AG09309 (cell line): ENCODE measurements at places on chromosomes 4 and X.

- no peak for DNase-seq
Measured at GRCh38 chr4:94763500-94763899, 5.7 kb downstream of the BMPR1B start.

GRCh38 chrX:122546269-122546668 is 637.8 kb upstream of the GRIA3 start:
- no peak for DNase-seq

DNA sequence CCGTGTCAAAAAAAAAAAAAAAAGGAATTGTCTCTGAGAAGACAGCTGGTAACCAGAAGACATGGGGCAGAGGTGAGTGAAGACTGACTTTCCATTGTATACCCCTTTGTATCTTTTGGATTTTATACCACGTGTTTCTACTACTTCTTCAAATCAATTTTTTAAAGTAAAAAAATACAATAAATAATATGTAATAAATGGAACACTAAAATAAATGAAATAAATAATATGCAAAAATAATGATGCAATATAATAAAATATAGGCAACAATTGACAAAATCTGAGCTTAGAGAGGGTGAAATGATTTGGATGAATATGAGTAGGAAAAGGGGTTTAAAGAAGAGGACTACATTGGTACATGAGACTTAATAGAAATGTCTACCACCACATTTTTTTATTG is 155.8 kb downstream of the IL15 start:
- DNase-seq: no peak

GRCh38 chrX:5965406-5965805 is 263.3 kb downstream of the NLGN4X start:
- DNase-seq: no peak

DNA sequence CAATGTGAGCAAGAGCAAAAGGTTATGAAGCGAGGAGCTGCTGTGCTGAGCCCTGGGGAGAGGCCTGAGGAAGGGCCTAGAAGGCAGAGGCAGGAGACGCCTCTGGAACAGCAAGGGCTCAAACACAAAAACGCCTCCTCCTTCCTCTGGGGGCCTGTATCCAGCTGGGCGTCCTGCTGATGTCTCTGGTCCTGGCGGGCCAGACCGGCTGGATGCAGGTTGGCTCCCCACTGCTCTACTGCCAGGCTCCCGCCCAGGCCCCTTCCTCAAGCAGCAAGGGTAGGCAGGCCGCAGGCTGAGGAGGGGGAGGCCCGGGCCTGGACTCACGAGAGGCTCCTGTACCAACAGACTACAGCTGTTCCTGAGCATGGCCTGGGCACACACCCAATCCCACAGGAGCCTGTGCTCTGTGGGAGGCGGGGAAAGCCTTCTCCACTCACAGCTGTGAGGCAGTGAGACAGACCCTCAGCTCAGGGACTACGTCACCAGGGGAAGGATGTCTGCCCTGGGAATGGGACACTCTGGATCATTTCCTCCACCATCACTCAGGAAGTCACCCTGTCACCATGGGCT is 2.3 kb downstream of the HAUS7 start:
- DNase-seq: no peak

GRCh38 chr4:184250795-184251669 is 33.4 kb upstream of the ENPP6 start:
- DNase-seq: peak; percentile 11

GRCh38 chr4:47500776-47501175 is 15.7 kb downstream of the ATP10D start:
- DNase-seq: no peak

GRCh38 chr4:68256284-68256683 is 10.8 kb upstream of the TMPRSS11B start:
- no peak for DNase-seq

- no peak for DNase-seq
Measured at GRCh38 chrX:43655151-43656004, 721 bp upstream of the MAOA start.

GRCh38 chr4:42132099-42132498 is 20.4 kb downstream of the BEND4 start:
- DNase-seq: no peak

DNA sequence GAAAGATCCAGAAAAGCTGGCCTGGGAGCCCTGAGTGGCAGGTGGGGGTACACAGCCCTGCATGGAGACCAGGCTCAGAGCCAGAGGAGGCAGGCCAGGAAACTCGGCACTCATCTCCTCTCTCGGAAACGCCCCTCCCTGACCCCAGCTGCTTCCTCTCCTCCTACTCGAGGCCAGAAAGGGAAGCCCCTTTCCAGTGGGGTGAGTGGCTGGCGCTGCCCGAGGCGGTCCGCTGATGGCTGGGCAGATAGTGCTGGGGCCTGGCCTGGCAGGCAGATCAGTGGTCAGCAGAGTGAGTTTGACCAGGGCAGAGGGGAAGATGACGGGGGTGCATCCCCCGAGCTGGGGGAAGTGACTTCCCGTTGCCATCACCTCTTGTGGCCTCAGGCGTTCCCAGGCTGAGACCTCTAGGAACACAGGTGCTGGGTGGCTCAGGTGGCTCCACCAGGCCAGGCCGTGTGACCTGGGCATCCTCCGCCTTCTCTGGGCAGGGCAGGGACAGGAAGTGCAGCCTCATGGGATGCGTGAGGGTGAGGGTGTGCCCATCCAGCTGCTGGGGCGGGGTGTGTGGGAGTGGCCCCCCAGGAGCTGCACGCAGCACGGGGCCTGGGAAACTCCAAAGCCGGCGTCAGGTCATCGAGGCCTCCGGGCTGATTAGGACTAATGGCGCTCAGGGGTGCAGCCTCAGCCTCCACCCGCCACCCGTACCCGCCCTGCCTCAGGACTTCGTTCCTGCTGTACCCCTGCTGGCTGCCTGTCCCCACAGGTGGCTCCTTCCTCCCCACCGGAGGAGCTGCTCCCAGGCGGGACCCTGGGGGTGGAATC is 5.7 kb downstream of the SH3BP2 start:
- DNase-seq: no peak

GRCh38 chrX:96615448-96615847 is 69.2 kb upstream of the DIAPH2 start:
- DNase-seq: no peak

DNA sequence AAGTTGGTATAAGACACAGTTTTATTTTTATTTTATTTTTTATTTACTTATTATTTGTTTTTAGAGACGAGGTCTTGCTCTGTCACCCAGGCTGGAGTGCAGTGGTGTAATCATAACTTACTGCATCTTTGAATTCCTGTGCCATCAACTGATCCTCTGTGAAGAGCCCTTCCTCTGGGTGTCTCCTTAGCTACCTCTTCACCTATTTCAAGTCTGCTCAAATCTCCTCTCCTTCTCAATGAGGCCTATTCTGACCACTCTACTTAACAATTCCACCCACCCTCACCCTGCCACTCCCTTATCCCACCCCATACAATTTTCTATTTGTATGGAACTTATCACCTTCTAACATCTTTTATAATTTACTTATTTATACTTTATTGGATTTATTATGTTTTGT is 183.4 kb downstream of the PPP3CA start:
- no peak for DNase-seq

- DNase-seq: no peak
Measured at GRCh38 chr4:163915896-163916295, 421.4 kb downstream of the TMA16 start.

DNA sequence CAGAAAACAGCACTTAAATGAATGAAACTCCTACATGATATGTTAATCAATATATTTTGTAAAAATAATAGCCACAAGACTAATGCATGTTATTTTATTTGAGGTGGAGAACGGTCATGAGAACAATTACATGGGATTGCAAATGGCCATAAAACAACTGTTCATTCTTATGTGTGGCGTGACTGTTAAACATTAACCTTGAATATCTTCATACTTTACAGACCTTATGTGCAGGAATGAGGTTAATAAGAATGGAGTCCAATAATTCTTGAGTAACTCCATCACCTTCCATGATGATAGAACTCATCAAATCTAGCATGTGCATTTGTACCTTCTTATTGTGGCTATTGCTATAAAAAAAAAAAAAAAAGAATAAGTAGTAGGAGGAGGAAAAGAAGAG is 55.3 kb downstream of the PDS5A start:
- no peak for DNase-seq

- no peak for DNase-seq
Measured at GRCh38 chr4:53183754-53184153, 182.1 kb downstream of the SCFD2 start.

DNA sequence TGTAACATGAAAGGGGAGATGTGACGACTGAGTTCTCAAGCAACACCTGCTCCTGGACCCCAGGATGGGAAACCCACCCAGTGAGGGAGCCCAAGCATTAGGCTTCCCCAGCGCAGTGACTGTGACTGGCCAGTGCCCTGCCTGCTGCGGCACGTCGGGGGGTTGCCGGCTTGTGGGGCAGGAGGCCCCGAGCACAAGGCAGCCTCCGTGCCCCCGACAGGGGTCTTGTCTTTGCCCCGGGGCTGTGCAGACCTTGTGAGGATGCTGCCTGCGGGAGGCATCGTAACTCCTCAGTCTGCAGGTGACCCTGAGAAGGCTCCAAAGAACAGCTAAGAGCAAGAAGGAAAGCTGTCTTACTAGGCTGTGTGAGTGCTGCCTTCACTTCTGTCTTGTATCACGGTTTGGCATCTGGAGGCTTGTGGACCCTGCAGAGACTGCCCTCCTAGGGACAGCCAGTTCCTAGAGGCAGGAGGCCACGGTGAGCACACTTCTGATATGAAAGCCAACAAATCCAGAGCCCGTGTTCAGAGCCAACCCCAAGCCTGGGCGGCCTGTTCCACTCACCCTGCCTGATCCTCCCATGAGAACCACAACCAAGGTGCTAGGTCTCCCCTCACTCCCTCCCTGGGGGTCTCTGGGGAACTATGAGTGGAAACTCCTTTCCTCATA is 47.7 kb downstream of the FGFRL1 start:
- no peak for DNase-seq

- DNase-seq: no peak
Measured at GRCh38 chr4:188455062-188455752, 316.0 kb downstream of the TRIML1 start.

GRCh38 chr4:39621582-39621981 is 17.1 kb downstream of the SMIM14 start:
- no peak for DNase-seq

GRCh38 chr4:84472154-84472553 is 26.9 kb downstream of the NKX6-1 start:
- DNase-seq: no peak

DNA sequence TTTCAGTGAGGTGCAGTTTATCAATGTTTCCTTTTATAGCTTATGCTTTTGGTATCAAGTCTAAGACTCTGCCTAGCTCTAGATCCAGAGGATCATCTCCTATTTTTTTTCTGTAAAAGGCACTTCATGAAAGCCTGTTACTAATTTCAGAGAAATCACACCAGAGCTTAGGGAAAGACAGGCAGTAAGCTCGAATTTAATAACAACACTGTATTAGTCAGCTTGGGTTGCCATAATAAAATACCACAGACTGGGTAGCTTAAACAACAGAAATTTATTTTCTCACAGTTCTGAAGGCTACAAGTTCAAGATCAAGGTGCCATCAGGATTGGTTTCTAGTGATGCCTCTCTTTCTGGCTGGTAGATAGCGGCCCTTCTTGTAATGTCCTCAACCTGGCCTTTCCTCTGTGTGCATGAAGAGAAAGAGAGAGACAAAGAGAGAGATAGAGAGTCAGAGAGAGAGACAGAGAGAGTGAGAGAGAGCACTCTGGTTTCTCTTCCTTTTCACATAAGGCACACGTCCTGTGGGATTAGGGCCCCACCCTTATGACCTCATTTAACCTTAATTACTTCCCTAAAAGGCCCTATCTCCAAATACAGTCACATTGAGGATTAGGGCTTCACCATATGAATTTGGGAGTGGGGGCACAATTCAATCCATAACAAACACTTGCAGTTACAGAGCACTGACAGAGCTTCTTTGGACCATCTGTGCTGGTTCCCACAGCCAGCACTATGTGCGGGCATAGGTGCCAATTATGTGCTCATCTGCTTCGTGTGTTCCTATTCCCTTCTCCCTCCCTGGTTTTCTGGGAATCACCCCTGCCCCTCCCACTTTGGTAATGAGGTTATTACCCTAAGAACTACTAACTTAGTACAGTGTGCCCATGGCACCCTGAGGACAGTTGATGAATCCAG is 114.8 kb upstream of the MED14 start:
- no peak for DNase-seq

DNA sequence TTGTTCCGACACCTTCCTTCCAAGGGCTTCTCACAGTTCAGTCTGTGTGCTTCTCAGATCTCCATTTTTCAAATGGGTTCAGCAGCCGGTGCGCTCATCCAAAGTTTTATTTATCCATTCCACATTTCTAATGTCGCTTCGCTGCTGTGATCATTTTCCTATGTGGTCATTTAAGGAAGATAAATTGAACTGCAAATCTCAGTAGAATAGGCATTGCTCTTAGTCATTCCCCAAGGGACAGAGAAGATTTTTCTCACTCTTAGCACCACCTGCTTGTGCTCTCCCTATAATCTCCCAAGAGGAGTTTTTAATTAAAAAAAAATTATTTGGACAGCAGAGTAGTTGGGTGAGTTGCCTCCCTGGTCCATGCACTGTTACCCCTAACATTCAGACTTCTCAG is 278.9 kb upstream of the GATB start:
- no peak for DNase-seq

GRCh38 chrX:1496076-1496475 is 40.9 kb downstream of the P2RY8 start:
- no peak for DNase-seq

DNA sequence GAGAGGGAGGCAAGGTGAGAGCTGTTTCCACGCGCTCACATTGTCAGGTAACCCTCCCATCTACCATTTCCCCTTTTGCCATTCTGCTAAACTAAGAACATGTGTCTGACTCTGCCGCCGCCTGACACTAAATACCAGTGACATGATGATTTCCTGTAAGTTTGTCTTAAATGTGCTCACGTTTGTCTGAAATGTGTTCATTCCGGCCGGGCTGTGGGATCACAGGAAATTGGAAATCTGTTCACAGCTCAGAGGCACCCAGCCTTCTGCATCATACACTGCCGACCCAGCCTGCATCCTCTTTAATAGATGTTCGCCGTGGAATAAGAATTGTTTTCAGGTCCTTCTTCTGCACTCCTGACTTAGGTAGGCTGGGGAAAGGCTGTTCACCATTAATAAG is 336.2 kb upstream of the PPARGC1A start:
- no peak for DNase-seq

DNA sequence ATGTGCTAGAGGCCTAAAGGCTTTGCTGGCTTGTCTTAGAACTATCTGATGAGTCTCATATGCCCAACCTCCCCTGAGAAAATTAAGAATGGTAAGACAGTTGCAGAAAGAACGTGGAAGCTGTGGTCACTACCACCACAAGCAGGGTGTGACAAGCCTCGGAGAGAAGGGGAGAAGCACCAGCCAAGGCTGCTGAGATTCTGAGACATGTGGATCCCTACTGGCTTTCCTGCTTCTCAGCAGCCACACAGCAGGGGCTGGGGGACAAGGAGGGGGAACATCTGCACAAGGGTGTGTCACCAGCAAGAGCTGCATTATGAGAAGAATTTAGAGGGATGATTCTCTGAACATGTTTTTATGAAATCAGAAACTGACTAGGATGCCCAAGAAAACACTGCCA is 19.4 kb downstream of the TAPT1 start:
- DNase-seq: no peak

- DNase-seq: peak; percentile 31
Measured at GRCh38 chrX:14738643-14739042, 134.2 kb downstream of the FANCB start.
